ENCODE measurements at places on chromosomes 12 and 14. TPM values are rescaled to one million over a fixed set of nuclear protein-coding genes. Genes with fewer than 3 reads are reported as not detected.

DNA sequence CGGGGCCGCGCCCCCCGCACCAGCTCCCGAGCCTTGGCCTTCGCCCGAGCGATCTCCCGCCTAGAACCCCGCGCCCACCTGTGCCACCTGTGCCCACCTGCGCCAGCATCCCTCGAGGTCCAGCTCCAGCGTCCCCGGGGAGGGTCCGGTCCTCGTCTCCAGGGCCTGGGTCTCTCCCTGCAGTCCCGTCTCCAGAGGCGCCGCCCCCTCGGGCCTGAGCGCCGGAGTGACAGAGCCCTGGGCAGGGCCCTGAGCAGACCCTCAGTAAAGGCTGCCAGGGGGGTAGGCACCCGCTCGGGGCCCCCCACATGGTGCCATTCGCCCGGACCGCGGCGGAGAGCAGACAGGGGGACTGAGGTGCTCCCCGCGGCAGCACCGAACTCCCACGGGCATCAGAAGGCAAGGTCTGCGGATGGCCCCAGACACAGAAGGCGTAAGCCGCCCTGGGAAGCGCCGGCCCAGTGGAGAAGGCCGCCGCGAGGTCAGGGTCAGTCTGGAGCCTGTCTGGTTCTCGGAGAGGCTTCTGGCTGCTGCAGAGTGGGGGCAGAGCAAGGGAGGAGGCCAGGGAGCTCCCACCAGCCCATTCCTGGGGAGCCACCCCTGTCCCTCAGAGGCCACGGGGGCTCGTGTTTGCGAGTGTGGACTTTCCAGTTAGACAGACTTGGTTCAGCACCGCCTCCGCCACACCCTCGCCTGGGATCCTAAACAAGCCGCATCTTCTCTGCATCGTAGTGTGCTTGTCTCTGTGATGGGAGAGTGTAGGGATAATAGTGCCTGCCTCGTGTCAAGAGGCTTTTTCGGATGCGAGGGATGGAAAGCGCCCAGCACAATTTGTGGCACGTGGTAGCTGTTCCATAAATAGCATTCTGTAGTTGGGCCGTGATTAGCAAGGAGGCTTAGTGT lies 1.1 kb upstream of the PPP1R13B start:
- no peaks in the 10 kb centered on the region for H3K27me3 ChIP-seq
- peak overlapping the region; percentile 47 for H3K4me3 ChIP-seq
- DNase-seq: no peak
- H3K4me1 ChIP-seq: peaks cover 27% of the 10 kb centered on the region
- peak overlapping the region; percentile 87 for H3K27ac ChIP-seq
- H3K36me3 ChIP-seq: peaks cover 3% of the 10 kb centered on the region

GRCh38 chr14:77641534-77642341 lies 25.3 kb upstream of the SPTLC2 start:
- H3K4me1 ChIP-seq: no peaks in the 10 kb centered on the region
- no peak overlapping the region for H3K4me3 ChIP-seq
- no peak overlapping the region for H3K27ac ChIP-seq
- H3K36me3 ChIP-seq: no peaks in the 10 kb centered on the region

Gene SPX
- 1.5 TPM for total RNA-seq

Gene ORAI1
- 36.7 TPM for total RNA-seq

Gene TSPAN19
- total RNA-seq: 0.06 TPM

GRCh38 chr12:119704065-119704747 lies 36.3 kb downstream of the PRKAB1 start:
- H3K36me3 ChIP-seq: no peaks in the 10 kb centered on the region
- no peak for DNase-seq
- no peaks in the 10 kb centered on the region for H3K27me3 ChIP-seq
- no peak overlapping the region for H3K4me3 ChIP-seq
- no peaks in the 10 kb centered on the region for H3K4me1 ChIP-seq

Data from cardiac muscle cell (in vitro differentiated cells and primary cell).